Stimulated activated CD4-positive, alpha-beta T cell treated with anti-CD3 and anti-CD28 coated beads, Interleukin-15, amount 100 ng/mL, for 1 hour (primary cell): ENCODE measurements at places on chromosomes 3 and 15.

DNA sequence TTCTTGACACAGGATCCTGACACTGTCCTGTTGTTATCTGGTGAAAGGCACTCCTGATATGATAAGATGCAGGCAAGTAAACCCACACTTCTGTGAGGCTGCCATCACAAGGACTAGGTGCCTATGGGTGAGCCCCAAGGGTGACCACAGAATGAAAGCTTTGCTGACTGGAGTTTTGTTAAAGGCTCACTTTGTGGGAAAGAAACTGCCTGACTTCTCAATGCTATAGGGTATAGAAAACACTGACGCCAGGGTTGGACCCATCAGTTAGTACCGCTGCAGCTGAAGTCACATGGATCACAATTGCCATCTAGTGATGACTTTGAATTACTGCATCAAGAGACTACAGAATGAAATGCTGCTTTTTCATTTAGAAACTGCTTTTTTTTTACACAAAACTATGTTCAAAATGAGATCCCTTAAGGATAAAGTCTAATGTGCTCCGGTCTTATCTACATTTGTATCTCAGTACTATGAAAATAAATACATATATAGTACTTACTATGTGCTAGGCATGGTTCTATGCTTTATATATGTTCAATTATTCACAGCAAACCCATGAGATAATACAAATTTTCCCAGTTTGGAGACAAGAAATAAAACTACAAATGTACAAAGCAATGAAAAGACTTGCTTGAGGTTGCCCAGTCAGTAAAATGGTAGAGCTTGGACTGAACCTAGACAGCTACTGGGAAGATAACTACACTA lies 64.2 kb upstream of the CMSS1 start:
- no peak for DNase-seq

DNA sequence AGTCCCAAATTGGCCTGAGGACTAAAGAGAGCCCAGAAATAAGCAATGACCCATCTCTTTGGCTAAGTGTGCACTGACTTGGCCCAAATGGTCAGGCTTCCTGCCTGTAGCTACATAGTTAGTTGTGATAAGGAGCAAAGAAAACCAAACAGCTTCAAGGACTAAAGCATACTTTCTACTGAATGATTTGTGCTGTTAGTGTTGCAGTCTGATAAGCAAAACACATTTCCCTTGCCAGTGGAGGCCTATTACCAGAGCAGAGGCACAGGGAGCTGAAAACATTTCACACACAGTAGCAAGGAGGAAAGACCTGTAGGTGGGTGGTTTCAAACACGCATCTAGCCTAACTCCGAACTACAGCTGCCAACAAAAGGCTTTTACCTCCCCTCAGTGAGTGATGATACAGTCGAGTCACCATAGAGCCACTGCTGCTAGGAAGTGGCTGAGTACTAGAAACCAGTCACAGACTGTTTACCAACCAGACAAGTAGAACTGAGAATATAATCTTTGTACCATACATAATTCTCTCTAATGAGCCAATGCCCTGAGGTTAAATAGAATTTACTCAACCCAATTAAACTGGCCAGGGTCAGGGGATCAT lies 222.3 kb upstream of the THBS1 start:
- DNase-seq = no peak

DNA sequence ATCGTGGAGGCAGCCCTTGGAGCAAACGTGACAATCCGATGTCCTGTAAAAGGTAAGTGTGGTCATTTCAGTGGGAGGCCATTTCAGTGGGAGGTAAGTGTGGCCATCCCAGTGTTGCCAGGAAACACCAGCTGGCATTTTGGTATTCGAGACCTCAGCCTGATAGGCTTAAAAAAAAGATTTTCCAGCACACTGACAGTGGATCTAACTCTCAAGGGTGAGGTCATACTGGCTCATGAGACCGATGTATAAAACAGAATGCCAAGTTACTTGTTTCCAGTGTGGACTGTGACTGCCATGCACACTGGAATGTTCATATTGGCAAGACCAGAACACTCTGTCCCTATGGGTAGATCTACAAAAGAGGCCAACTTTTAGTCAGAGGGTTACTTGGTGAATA lies 244.4 kb upstream of the GOLGA6L4 start:
- no peak for DNase-seq

DNA sequence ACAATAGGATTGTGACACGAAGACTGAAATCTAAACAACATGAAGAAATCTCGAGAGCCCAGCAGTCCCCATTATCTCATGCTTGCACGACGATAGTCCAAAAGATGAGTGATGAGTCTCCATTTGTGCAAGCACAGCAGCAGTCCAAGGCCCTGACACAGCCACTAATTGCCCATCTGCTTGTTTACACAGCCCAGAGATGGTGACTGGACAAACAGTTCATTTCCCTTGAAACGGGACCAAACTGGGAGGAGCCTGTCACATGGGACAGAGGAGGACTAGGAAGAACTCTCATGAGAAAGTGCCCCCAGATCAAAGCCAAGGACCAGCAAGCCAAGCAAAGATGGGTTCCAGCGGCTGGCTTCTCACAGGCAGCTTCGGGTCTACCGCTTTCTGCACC lies 121.0 kb downstream of the GREM1 start:
- DNase-seq = no peak

DNA sequence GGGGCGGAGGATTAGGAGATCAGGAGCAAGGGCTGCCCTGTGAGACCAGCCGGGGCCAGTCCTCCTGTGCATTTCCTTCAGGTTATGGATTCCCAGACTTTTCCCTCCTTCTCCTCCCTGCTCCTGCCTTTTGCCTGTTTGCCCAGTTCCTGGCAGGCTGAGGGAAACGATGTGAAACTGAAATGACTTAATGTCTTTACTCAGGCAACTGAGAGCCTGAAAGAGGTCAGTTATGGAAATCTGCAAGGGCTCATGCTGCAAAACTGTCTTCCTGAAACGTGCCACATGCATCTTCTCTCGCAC lies 57.2 kb downstream of the MESD start:
- DNase-seq = no peak

DNA sequence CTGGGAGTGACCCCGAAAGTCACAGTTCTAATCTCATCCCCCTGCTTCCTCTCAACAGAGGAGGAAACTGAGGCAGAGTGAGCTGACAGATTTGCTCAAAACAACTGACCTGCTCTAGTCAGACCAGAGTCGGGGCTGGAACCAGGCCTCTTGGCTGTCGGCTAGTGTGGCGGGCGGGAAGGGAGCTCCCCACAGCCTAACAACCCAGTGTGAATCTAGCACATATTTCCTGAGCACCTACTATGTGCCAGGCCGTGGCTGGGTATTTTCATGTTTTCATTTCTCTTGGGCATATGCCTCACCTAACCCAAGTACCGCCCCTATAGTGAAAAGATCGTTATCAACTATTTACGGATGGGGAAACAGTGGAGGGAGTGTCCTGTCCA lies 27.2 kb downstream of the GRIP2 start:
- no peak for DNase-seq
